ENCODE measurements at places on chromosomes 1 and 21.

- DNase-seq, result peak; percentile 8
Measured at GRCh38 chr1:31587720-31588423, 11.6 kb downstream of the TINAGL1 start.

- no peak for DNase-seq
Measured at GRCh38 chr21:33856893-33857527, 58.6 kb downstream of the ATP5PO start.

GRCh38 chr1:240435996-240436566 lies 175.9 kb downstream of the GREM2 start:
- no peak for DNase-seq

GRCh38 chr1:10638559-10639005 lies 157.9 kb downstream of the CASZ1 start:
- DNase-seq, result no peak

DNA sequence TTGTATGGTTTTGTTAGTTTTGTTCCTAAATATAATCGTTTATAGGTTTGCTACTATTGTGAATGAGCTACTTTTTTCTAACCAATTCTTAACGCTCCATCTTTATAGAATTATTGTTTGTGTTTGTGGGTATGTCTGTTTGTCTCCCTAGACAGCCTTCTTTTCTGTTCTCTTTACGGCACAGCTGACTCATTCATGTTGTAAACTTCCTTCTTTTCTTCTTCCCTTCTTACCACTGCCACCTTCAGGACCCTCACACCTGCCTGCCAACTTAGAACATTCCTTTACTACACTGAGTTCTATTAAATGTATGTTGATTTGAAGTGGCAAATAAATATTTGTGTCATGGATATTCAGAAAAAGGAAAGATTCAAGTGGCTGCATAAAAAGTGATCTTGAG lies 29.1 kb downstream of the AK5 start:
- DNase-seq, result no peak

DNA sequence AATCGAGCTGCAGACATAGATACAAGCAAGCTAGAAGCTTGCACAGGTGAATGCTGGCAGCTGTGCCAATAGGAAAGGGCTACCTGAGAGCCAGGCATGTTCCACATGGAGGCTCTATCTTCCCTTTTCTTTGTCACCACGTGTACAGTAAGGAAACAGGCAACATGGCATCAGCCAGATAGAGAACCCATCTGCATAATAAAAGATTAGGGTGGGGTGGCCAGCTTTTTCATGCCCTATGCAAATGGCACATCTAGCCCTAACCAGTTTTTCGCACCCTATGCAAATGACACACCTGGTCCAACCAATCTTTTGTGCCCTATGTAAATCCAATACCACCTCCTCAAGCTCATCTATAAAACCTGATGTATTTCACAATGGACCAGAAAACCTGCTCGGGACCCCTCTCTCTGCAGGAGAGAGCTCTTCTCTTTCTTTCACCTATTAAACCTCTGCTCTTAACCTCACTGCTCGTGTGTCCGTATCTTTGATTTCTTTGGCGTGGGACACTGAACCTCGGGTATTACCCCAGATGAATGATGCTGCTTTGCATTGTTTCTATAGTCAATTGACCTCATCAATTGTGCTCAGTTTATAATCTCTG lies 93.9 kb downstream of the SLC30A10 start:
- DNase-seq, result no peak

DNA sequence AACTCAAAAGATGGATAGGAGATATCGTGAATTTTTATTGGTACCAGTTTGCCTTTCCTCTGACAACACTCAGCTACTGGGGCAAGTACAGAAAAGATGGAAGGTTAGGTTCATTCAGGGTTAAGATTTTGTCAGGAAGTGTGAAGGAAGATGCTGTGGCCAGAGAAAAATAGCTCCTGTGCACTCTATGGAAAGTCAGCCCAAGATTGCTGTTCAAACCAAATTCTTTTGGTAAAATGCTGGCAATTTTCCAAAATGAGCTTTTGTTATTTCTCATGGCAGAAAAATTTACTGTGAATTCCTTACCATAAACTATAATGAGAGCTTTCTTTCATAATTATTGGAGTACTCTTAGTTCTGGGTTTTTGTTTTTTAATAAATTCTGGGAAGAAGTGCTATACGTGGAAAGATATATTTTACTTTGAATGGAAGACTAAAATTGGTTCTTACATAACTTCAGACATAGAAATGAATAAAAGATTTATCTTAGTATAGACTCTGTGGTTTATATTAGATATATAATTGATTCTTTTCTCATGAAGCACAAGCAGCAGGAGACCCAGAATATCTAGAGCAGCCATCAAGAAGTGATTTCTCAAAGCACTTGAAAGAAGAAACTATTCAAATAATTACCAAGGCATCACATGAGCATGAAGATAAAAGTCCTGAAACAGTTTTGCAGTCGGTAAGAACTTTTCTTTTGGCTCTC lies 112.2 kb downstream of the USP25 start:
- DNase-seq, result no peak

GRCh38 chr1:206634365-206635079 lies 814 bp upstream of the DYRK3 start:
- DNase-seq, result peak; percentile 62

DNA sequence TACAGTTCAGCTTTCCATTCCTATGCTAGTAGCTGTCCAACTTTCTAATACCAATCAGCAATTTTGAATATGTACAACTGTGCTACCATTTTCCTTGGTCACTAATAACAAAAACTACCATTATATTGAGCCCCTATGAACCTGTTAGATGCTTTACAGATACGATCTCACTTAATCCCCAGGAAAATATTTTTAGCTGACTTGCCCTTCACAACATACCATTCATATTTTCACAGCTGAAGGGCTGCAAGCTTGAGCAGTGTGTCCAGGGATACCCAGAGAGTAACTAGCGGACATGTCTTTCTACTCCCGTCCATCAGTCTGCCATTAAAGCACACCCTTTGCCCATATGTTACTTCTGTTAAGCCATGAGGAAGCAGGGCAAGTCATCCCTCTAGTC lies 140.5 kb downstream of the SPATA46 start:
- no peak for DNase-seq

GRCh38 chr1:198575292-198575691 lies 34.8 kb upstream of the ATP6V1G3 start:
- DNase-seq, result no peak

DNA sequence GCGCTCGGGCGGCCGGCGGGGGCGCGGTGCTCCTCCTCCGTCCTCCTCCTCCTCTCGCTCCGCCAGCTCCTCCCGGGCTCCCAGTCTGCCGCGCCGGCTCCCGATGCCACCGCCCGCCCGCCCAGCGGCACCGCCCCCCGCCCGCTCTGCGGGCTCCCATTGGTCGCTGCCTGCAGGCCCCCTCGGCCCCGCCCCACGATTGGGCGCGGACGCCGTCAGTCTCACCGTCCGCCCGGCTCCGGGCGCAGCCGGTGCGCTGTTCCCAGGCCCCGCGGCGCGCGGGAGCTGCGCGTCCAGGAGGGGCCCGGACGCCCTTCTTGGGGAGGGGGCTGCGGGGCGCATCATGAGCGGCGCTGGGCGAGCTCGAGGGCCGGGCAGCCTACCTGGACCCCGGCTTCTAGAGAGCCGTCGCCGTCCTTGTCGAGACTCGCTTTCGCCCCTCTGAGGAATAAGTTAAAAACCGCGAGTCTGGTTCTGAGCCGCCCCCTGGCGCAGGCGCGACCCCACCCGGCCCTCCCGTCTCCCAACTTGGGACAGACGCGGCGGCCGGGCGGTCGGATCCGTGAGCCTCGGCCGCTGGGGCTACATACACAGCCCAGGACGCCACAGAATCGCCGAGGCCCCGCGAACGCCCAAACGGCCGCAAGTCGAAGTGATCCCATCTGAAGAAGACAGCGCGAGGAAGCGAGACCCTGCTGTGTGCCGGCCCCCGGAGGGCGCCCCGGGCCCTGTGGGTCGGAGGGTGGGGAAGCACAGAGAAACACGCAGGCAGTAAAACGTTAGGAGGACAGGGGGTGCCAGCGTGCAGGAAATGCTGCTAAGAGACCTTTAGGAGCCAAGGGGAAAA lies at the start of gene SIPA1L2:
SIPA1L2 (minus strand) TSS at position 87 of the 847 bp plus-strand sequence. CDS start 114,794 bp downstream, outside the sequence.
- DNase-seq, result peak; percentile 80

GRCh38 chr1:174746024-174746808 lies 253.5 kb upstream of the CACYBP start:
- no peak for DNase-seq

GRCh38 chr1:11412141-11412540 lies 66.8 kb upstream of the DISP3 start:
- DNase-seq, result no peak

DNA sequence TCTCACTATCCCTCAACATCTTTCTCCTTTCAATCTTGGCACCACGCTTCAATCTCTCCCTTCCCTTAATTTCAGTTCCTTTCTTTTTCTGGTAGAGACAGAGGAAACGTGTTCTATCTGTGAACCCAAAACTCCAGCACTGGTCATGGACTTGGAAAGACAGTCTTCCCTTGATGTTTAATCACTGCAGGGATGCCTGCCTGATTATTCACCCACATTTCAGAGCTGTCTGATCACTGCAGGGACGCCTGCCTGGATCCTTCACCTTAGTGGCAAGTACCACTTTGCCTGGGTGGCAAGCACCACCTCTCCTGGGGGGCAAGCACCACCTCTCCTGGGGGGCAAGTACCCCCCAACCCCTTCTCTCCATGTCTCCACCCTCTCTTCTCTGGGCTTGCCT lies 27.8 kb downstream of the SELL start:
- DNase-seq, result no peak

GRCh38 chr1:96944432-96945092 lies 223.0 kb downstream of the PTBP2 start:
- no peak for DNase-seq

- no peak for DNase-seq
Measured at GRCh38 chr1:226921504-226921903, 18.6 kb upstream of the COQ8A start.

DNA sequence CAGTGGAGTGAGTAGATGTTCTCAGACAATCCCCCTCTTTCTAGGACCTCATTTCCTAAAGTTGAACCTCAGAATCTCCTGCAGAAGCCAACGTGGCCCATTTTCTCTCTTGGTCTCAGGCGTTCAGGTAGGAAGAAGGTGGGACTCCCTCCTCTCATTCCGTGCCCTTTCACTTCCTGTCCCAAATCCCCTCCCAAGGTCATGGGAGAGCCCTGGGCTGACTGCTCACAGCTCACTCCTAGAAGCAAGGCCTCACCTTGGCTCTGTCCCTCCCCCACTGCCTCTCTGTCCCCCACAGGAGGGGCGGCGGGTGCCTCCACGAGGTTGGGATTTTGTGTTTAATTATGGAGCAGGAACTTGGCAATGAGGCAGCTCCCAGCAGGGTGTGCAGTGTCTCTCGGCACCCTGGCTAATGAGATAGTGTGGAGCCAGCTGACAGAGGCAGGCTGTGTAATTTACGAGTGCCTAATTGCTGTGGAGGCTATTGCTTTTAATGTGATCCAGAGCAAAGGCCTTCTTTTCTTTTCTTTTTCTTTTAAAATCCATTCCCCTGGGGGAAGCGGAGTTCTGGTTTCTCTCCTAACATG lies 9.1 kb upstream of the CDK18 start:
- no peak for DNase-seq

DNA sequence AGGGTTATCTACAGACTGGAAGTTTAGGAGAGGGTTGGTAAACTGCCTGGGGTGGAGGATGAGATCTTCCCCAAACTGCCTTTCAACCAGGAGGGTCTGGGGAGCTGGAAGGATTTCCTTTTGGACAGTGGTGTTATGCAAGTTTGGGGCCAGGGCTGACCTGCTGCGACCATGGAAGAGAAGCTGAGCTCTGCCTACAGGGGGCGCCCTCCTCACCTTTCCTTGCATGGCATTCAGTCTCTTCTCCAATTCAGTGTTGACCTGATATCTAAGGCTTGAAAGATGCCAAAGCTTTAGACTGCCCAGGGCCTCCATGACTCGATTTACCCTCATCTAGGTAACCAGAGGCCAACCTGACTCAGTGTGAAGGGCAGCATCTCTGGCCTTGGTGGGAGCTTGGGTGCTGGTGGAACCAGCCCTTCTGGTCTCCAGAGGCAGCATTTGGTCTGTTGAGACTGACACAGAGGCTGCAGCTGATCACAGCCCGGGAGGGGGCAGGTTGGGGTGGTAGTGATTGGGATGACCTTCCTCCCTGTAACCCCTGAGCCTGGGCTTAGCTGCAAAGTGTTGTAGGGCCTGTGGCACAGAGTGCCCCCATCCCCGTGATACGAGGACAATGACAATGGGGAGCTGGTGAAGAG lies 170.0 kb downstream of the GRIK3 start:
- no peak for DNase-seq

GRCh38 chr1:230816018-230816417 lies 52.3 kb downstream of the C1orf198 start:
- no peak for DNase-seq

GRCh38 chr21:34502480-34503106 lies 9.4 kb downstream of the KCNE1 start:
- no peak for DNase-seq

All from CD4-positive, alpha-beta T cell treated with Interleukin-6 at 100 ng/mL for 8 hours (primary cell).